ENCODE measurements at places on chromosomes 4 and X. TPM values are rescaled to one million over a fixed set of nuclear protein-coding genes. Genes with fewer than 3 reads are reported as not detected.

Gene CXCL3
- 0.09 TPM for total RNA-seq

Gene C4orf50
- not detected for total RNA-seq

Gene DCX
- total RNA-seq: not detected

Gene ASMT
- total RNA-seq: not detected

Gene CDS1
- 0.36 TPM for total RNA-seq

Gene RAB9B
- total RNA-seq: 1.9 TPM

Gene XAGE3
- total RNA-seq: not detected

Gene CCNB3
- 0.82 TPM for total RNA-seq

Gene TMEM271
- not detected for total RNA-seq

Gene SH3D19
- total RNA-seq: 95.9 TPM

Gene XAGE2
- total RNA-seq: not detected

Gene DYNLT3
- total RNA-seq: 64.2 TPM

Gene P2RY4
- 0.09 TPM for total RNA-seq

Gene CT45A7
- not detected for total RNA-seq

Gene ELF4
- total RNA-seq: 9.6 TPM

Gene IGFBP7
- total RNA-seq: 2,449 TPM

Gene CYSLTR1
- total RNA-seq: not detected

Gene PRKX
- 7.5 TPM for total RNA-seq

Gene PCYT1B
- total RNA-seq: 0.74 TPM

Gene IL15
- 2.3 TPM for total RNA-seq

Gene KIAA1210
- total RNA-seq: not detected

Gene PDCL2
- not detected for total RNA-seq

Gene PCSK1N
- not detected for total RNA-seq

Gene TEX13A
- total RNA-seq: not detected

Gene PLAC1
- not detected for total RNA-seq

Gene CITED1
- not detected for total RNA-seq

Gene TLR2
- not detected for total RNA-seq

Gene SPON2
- total RNA-seq: 409 TPM

Gene VMA21
- 78.9 TPM for total RNA-seq

Gene RASGEF1B
- 2.0 TPM for total RNA-seq

Gene DGKK
- total RNA-seq: not detected

Gene INTU
- 6.0 TPM for total RNA-seq

Gene STS
- 4.0 TPM for total RNA-seq

Gene MAP9
- total RNA-seq: 6.5 TPM

Gene TMEM33
- 164 TPM for total RNA-seq

Gene TLR7
- total RNA-seq: not detected

Gene IQSEC2
- 5.6 TPM for total RNA-seq
